ENCODE measurements at places on chromosomes 5 and 9. TPM values are rescaled to one million over a fixed set of nuclear protein-coding genes. Genes with fewer than 3 reads are reported as not detected.

Gene PDE6A
- total RNA-seq, result not detected

Gene CARD9
- 15.0 TPM for total RNA-seq

Gene NME5
- 7.3 TPM for total RNA-seq

Gene MARCOL
- not detected for total RNA-seq

Gene IL4
- not detected for total RNA-seq

Gene SV2C
- total RNA-seq, result 0.32 TPM

Gene LECT2
- total RNA-seq, result not detected

Gene CD180
- total RNA-seq, result 4.9 TPM

Gene CNTNAP3
- total RNA-seq, result 7.4 TPM

DNA sequence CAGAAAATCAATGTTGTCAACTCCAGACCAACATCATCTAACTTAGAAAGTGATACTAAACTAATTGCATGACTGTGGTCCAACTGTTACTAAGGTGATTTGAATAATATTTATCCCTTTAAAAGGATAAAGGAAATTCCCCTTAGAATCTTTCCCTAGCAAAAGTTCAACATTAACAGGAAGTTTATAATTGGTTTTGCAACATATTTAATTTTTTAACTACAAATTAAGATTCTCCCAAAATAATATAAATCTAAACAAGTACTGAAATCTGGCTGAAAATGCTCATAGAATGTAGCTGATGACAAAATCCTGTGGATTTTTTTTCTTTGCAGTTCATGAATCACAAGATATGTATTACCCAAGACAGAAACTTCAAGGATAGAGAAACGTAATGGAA, 151.4 kb downstream of the LPAR1 start:
- DNase-seq, result no peak
- H3K27ac ChIP-seq, result peak overlapping the region; percentile 61
- H3K4me3 ChIP-seq, result no peak overlapping the region
- H3K4me1 ChIP-seq, result peaks cover 14% of the 10 kb centered on the region

GRCh38 chr9:98890256-98890655, 53.5 kb upstream of the COL15A1 start:
- no peak overlapping the region for H3K27ac ChIP-seq
- no peak for DNase-seq
- no peaks in the 10 kb centered on the region for H3K27me3 ChIP-seq

GRCh38 chr5:142176255-142176654, 67.7 kb downstream of the NDFIP1 start:
- no peak overlapping the region for H3K27ac ChIP-seq
- H3K4me3 ChIP-seq, result no peak overlapping the region
- DNase-seq, result no peak
- no peaks in the 10 kb centered on the region for H3K36me3 ChIP-seq
- H3K4me1 ChIP-seq, result no peaks in the 10 kb centered on the region
- H3K27me3 ChIP-seq, result no peaks in the 10 kb centered on the region

GRCh38 chr5:132841305-132841704, 10.9 kb upstream of the SHROOM1 start:
- no peaks in the 10 kb centered on the region for H3K36me3 ChIP-seq
- no peaks in the 10 kb centered on the region for H3K27me3 ChIP-seq
- no peak overlapping the region for H3K4me3 ChIP-seq
- H3K27ac ChIP-seq, result peak overlapping the region; percentile 75
- peaks cover 23% of the 10 kb centered on the region for H3K4me1 ChIP-seq
- peak; percentile 71 for DNase-seq

GRCh38 chr9:76269789-76270188, 124.4 kb downstream of the RFK start:
- H3K4me3 ChIP-seq, result no peak overlapping the region
- H3K27me3 ChIP-seq, result no peaks in the 10 kb centered on the region
- peak overlapping the region; percentile 7 for H3K27ac ChIP-seq
- no peaks in the 10 kb centered on the region for H3K4me1 ChIP-seq

- DNase-seq, result no peak
- H3K27me3 ChIP-seq, result peaks cover 5% of the 10 kb centered on the region
- no peaks in the 10 kb centered on the region for H3K36me3 ChIP-seq
- no peaks in the 10 kb centered on the region for H3K4me1 ChIP-seq
Observed at GRCh38 chr9:138116521-138116920, 238.9 kb downstream of the CACNA1B start.

- H3K4me3 ChIP-seq, result no peak overlapping the region
- peak overlapping the region; percentile 55 for H3K27ac ChIP-seq
- no peak for DNase-seq
- H3K36me3 ChIP-seq, result no peaks in the 10 kb centered on the region
- H3K4me1 ChIP-seq, result peaks cover 60% of the 10 kb centered on the region
Observed at GRCh38 chr5:151087486-151087885, 6.7 kb upstream of the TNIP1 start.

- H3K27ac ChIP-seq, result no peak overlapping the region
- H3K27me3 ChIP-seq, result no peaks in the 10 kb centered on the region
- no peaks in the 10 kb centered on the region for H3K4me1 ChIP-seq
- DNase-seq, result no peak
Observed at GRCh38 chr5:1463326-1464095, 18.3 kb upstream of the SLC6A3 start.

- no peaks in the 10 kb centered on the region for H3K27me3 ChIP-seq
- H3K4me1 ChIP-seq, result no peaks in the 10 kb centered on the region
- H3K4me3 ChIP-seq, result no peak overlapping the region
Observed at GRCh38 chr5:80318212-80318611, 1.6 kb upstream of the SPZ1 start.

- no peaks in the 10 kb centered on the region for H3K36me3 ChIP-seq
- peaks cover 5% of the 10 kb centered on the region for H3K4me1 ChIP-seq
- no peak for DNase-seq
- no peak overlapping the region for H3K4me3 ChIP-seq
Observed at GRCh38 chr9:86827893-86828292, 119.4 kb downstream of the GAS1 start.

- no peaks in the 10 kb centered on the region for H3K27me3 ChIP-seq
- H3K4me3 ChIP-seq, result no peak overlapping the region
- H3K27ac ChIP-seq, result no peak overlapping the region
- DNase-seq, result peak; percentile 41
- no peaks in the 10 kb centered on the region for H3K4me1 ChIP-seq
Observed at GRCh38 chr9:131334629-131335367, 45.3 kb downstream of the PLPP7 start.

DNA sequence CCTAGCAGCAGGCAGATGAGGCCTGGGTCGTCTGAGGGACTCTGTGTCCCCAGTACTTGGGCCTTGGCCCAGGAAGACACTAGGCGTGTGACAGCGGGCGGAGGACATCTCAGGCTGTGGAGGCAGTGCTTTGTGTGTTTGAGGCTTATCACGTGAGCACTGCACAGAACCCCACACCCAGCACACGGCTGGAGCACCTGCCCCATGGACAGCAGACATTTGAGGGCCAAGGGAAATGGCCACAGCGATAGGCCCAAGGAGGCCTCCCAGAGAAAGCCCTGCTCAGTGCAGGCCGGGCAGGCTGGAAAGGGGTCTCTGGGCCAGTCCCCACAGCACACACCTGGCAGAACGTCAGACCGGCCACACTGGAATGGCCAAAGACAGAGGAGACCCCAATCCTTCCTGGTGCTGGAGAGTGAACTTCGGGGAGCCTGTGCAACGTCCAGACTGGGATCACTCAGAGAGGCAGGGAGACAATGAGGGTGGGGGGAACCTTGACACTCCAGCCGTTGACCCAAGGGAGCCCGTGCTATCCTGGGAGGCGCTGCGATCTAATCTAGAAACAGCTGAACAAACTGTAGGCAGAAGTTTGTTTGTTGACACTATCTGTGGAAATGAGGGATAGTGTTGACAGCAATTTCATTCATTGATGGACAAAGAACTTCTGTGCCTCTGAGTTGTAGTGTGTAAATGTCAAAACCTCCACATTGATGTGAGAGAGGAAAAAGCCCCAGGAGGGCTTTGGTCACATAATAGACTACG, 19.6 kb upstream of the FLT4 start:
- H3K27ac ChIP-seq, result no peak overlapping the region
- H3K36me3 ChIP-seq, result no peaks in the 10 kb centered on the region
- no peak for DNase-seq
- no peak overlapping the region for H3K4me3 ChIP-seq
- H3K27me3 ChIP-seq, result peaks cover 13% of the 10 kb centered on the region

DNA sequence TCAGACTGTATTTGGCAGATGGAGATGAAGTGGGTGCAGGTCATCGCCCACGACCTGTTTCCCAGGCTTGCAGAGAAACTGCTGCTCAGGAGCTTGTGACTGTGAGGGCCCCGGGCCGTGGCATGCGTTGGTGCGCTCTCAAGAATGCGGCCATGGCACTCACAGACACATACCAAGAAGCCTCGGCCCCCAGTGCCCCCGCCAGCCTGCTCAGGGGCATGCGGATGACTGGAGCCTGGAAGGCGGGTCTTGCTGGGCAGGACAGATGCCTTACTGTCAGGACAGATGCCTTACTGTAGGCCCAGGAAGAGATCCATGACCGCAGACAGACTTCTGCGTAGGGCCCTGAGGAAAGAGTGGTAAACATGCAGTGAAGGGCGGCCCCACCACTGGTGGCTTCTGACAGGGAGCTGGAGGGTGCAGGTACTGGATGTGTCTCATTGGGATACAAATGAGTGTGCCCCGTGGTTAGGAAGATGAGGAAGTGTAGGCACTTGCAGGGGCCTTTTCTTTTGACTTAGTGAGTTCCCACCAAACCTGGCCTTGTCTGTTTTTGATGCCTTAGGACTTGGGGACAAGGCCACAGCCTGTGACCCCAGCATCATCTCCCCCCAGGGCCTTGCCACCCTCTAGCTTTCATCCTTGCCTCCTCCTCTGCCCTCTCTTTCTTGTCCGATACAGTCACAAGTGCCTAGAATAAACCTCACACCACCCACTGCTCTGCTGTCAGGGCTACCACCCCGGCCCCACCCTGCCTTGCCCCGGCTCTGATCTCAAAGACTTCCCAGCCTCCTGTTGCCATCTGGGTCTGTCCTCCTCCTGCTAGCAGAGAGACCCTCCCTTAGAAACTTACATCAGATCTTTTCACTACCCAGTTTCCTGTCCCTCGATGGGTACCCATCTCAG, 68.8 kb upstream of the ABL1 start:
- DNase-seq, result no peak
- H3K4me3 ChIP-seq, result no peak overlapping the region
- H3K27me3 ChIP-seq, result no peaks in the 10 kb centered on the region
- no peak overlapping the region for H3K27ac ChIP-seq
- H3K4me1 ChIP-seq, result peaks cover 28% of the 10 kb centered on the region
- H3K36me3 ChIP-seq, result no peaks in the 10 kb centered on the region

DNA sequence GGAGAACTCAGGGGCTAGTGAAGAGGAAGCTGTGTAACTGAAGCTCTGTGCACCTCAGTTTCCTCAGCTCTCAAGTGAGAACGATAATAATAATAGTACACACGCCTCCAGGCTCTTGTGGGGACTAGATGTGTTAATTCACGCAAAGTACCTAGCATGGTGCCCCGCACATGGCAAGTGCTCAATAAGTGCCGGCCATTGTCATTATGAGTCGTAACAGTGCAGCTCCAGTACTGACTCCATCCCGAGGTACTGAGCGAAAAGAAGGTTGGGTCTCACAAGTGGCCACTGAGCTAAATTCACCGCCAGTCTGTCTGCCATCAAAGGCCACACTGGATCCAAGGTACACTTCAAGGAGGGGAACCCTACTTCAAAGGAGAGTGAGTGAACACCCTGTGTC, 40.4 kb downstream of the MED27 start:
- no peaks in the 10 kb centered on the region for H3K4me1 ChIP-seq
- no peak overlapping the region for H3K27ac ChIP-seq
- no peak for DNase-seq
- no peaks in the 10 kb centered on the region for H3K27me3 ChIP-seq

- DNase-seq, result no peak
- no peaks in the 10 kb centered on the region for H3K27me3 ChIP-seq
- no peak overlapping the region for H3K4me3 ChIP-seq
- no peak overlapping the region for H3K27ac ChIP-seq
- no peaks in the 10 kb centered on the region for H3K36me3 ChIP-seq
Observed at GRCh38 chr9:88803546-88804253, 187.6 kb upstream of the S1PR3 start.

GRCh38 chr5:103624675-103625074, 62.1 kb upstream of the NUDT12 start:
- H3K4me1 ChIP-seq, result no peaks in the 10 kb centered on the region
- H3K27ac ChIP-seq, result no peak overlapping the region
- no peak for DNase-seq
- no peaks in the 10 kb centered on the region for H3K36me3 ChIP-seq
- H3K27me3 ChIP-seq, result no peaks in the 10 kb centered on the region
- no peak overlapping the region for H3K4me3 ChIP-seq

DNA sequence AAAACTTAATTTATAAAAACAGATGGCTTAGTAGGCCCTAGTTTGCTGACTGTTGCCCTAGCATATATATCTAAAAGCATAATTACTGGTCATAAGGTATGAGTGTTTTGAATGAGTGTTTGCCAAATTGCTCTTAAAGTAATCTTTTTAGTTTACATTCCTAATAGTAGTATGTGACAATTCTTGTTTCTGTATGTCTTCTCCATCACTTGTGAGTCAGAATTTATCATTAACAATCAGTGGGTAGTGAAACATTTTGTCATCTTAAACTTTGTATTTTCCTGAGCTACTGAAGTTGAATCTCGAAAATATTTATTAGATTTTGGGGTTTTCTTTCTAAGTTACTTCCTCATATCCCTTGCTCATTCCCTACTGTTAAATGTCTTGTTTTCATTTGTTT, 49.6 kb downstream of the APC start:
- peaks cover 27% of the 10 kb centered on the region for H3K36me3 ChIP-seq
- DNase-seq, result no peak
- no peak overlapping the region for H3K27ac ChIP-seq
- no peaks in the 10 kb centered on the region for H3K27me3 ChIP-seq

- no peaks in the 10 kb centered on the region for H3K27me3 ChIP-seq
- H3K4me1 ChIP-seq, result no peaks in the 10 kb centered on the region
- H3K27ac ChIP-seq, result no peak overlapping the region
- H3K4me3 ChIP-seq, result no peak overlapping the region
- H3K36me3 ChIP-seq, result no peaks in the 10 kb centered on the region
Observed at GRCh38 chr9:16611983-16612382, 258.5 kb downstream of the BNC2 start.

DNA sequence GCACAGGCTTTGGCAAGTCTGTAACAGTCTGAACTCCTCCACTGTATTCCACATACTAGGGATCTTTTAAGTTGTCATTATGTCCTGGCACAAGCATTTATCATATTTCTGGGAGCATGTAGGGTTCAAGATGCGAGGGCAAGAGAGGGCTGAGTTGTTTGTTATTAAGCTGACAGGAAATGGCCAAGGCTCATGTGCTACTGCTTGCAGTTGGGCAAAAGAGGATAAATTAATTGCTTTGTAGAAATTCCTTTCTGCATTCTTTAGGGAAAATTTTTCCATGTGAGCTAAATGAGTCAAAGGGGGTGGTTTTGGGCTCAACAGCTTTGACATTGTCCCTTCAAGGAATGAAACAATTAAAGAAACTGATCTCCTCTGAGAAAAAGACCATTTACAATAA, 35.4 kb downstream of the DOCK8 start:
- no peak overlapping the region for H3K4me3 ChIP-seq
- H3K27ac ChIP-seq, result no peak overlapping the region
- peaks cover 17% of the 10 kb centered on the region for H3K4me1 ChIP-seq
- no peak for DNase-seq
- H3K36me3 ChIP-seq, result no peaks in the 10 kb centered on the region
